ENCODE measurements at places on chromosomes 4 and X. TPM values are rescaled to one million over a fixed set of nuclear protein-coding genes. Genes with fewer than 3 reads are reported as not detected.

GRCh38 chr4:156931267-156931666 lies 40.3 kb downstream of the PDGFC start:
- DNase-seq = no peak

DNA sequence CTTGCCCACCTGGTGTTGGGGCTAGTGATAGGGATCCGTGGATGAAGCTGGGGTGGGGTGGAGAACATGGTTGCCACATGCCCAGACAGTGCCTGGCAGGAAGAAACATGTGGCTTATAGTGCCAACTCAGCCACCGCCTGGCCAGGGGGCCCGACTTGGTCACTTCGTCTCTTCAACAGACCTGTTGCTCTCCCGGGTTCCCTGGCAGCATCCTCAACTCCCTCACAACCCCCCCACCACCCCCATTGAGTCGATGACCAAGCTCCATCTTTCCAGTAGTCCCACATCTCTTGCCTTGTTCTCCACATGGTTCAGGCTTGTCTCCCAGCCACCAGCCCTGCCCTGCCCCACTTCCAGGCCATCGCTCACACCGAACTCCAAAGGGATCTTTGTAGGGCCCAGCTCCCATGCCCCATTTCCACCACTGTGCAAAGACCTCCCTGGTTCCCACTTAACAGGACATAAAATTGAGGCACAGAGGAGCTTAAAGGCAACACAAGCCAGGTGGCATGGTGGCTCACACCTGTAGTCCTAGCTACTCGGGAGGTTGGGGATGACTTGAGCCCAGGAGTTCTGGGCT lies 7.8 kb downstream of the PNCK start:
- no peak for DNase-seq

Gene FGG
- total RNA-seq = not detected

Gene CXorf65
- total RNA-seq = not detected

Gene BRS3
- total RNA-seq = 0.30 TPM

Measured in spinal cord (tissue), 10 donors.